ENCODE measurements at places on chromosomes 7 and 10.

DNA sequence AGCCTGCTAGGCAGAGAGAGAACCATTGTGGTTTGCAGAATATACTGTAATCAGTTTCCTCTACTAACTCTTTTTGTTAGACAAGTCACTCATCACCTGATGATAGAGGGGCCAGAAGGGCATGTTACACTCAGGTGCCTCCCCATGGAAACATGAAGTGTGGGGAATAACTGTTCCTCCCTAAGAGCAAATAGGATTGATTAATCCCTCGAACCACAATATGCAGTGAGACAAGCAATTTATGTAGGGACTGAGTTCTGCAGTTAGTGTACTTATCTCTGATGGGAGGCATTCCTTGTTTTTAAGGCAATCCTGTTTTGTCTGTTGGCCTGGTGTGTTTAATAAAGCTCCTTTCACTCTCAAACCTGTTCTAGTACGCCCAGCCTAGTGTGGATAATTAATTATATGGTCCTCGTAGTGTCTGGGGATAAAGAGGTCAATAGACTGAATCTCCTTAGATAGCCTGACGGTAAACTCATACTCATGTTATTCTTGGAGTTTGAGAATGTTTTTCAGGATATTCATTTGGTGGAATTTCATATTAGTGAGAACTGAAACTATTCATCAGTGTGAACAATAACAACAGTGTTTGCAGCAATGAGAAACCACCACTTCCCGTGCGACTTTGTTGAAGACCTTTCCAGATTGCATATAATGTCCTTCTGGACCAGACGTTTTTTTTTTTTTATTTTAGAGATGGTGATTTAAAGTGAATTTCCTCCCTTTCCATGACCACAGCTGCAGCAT lies 344.8 kb upstream of the FZD8 start:
- DNase-seq, result no peak

DNA sequence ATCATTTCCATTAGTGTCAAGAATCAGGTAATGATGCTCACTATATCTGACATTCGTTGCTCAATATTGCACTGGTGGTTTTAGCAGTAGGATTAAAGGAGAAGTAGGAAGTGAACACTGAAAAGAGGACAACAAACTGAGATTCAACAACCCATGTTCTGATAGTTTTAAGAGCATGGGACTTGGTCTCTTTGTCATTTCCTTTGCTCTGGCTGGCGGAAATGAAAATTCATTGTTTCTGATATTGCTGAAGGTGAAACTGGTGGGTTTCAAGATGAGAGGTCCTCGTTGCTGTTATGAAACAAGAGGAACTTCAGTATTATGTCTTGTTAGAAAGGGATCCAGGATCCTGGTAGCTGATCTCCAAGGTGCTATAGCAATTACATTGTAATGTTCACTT lies 129.0 kb downstream of the DNAH11 start:
- no peak for DNase-seq

- no peak for DNase-seq
These were observed 649.1 kb upstream of the SORCS1 start for GRCh38 chr10:107813451-107814162.

DNA sequence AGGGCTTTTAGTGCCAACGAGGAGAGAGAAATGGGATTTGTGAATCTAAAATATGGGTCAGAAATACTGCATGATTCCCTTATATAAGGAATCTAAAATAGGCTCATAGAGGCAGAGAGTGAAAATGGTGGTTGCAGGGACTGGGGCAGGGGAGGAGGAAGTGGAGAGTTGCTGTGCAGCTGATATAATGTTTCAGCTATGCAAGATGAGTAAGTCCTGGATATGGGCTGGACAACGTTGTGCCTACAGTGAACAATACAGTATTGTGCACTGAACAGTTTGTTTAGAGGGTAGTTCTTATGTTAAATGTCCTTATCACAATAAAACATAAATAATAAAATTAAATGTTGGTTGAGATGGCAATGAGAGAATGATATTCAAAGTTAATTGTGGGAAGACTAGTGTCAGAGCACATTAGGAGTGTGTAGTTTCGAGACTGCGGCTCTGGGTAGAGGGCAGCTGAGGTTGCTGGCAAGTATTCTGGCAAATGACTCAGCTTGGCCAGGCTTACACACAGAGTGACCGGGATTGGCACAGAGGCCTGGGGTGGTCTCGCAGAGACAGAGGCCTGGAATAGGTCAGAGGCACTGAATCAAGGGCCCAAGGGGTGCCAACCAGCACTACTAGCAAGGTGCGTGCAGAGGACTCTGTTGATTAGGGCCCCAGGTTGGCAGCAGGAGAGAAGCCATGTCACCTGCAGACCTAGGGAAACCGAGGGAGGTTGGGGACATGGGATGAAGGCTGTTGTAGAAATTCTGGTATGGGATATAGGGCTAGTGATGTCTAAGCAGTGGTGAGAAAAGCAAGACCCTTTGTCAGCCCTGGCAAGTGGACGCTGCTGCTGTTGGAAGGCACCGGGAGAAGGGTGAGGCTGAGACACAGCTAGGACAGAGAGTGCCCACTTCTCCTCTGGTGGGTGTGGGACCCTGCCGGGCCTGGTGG lies 2.8 kb upstream of the DEPP1 start:
- no peak for DNase-seq

GRCh38 chr10:79146611-79147130 lies 77.9 kb downstream of the ZMIZ1 start:
- no peak for DNase-seq

DNA sequence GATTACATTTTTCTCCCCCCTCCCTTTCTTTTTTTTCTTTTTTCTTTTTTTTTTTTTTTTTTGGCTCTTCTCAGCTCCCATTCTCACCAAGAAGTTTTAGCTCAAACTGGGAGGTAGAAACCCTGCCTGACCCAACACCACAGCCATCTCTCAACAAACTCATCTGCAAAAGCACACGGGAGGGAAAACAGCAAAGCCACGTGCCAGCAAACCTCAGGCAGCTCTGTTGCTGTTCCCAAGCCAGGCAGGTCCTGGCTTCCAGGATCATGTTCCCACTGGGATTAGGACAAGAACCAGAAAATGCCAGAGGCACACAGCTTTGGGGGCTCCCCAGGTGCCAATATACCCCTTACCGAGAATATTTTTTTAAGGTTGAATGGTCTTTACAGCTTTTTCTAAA lies 56.7 kb downstream of the ITIH5 start:
- DNase-seq, result no peak

- no peak for DNase-seq
These were observed 8.8 kb upstream of the PDGFA start for GRCh38 chr7:528451-528850.

DNA sequence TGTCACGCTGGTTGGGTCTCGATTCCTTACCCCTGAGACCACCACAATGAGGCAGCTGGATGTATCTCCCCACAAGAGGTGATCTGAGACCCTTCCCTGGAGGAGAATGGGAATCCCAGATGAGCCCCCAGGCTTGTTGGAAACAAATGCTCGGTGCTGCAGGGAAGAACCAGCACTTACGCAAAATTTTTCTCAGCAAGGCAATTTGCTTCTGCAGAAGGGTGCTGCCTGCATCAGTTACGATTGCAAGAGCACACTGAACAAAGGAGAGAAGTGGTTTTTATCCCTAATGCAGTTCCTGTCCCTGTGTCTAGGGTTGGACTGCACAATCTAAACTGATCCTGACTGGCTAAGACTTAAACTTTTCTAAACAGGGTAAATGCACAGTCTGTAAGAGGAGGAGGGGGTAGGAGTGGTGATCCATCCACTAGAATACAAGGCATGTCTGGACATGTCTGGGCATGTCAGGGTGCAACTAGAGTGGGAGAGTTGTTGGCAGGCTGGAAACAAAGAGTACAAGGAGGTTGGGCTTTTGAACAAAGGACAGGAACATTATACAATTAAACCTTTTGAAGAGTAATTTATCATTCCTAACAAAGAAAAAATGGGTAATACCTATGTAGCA lies 114.9 kb upstream of the FAM3C start:
- no peak for DNase-seq

DNA sequence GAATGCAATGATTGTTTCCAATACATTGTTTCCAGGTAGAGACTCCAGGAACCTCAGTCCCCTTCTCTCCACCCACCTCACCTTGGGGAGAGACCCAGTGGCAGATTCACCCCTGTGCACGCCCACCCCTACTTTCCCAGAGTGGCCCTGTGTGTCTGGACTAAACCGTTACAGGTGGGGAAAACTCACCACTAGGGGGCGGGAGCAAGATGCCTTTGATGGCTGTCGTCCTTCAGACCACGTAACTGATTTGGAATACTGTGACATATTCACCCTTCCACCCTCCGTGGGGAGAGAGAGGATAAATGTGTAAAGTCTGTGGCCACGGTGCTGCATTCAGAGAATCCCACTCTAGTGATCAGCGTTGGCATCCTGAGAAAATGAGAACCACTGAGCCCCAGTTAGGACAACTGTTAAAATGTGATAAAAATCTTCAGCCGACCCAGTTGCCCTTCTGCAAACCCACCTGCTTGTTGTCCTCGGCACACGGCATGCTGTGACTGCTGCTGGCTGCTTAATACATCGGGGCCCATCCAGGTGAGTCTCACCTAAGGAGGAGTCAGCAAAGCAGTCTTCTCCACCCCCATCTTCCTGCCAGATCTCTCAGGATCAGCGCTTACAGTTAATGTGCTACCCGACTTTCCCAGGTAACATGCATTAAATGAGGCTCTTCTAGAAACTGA lies 41.5 kb upstream of the NMT2 start:
- peak; percentile 62 for DNase-seq

GRCh38 chr7:112416127-112416526 lies 34.1 kb upstream of the IFRD1 start:
- DNase-seq, result no peak

DNA sequence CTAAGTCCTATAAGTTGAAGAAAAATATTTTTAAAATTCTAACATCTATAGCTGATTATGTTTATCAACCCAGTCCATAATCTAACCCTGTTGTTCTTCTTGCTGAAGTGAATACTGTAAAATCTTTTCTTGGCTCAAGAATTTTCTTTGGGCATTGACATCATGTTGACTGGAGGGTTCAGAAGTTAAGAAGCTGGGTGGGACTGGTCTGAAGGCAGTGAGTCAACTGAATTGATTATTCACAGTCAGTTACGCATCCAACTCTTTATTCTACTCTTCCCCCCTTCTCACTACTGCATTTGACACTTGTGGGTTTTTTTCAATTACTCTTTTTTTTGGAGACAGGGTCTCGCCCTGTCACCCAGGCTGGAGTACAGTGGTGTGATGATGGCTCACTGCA lies 31.0 kb downstream of the DENND2A start:
- DNase-seq, result no peak

GRCh38 chr7:107810626-107811025 lies 7.6 kb upstream of the SLC26A3 start:
- DNase-seq, result no peak

- no peak for DNase-seq
These were observed 175.1 kb downstream of the NEURL1 start for GRCh38 chr10:103668351-103669242.

DNA sequence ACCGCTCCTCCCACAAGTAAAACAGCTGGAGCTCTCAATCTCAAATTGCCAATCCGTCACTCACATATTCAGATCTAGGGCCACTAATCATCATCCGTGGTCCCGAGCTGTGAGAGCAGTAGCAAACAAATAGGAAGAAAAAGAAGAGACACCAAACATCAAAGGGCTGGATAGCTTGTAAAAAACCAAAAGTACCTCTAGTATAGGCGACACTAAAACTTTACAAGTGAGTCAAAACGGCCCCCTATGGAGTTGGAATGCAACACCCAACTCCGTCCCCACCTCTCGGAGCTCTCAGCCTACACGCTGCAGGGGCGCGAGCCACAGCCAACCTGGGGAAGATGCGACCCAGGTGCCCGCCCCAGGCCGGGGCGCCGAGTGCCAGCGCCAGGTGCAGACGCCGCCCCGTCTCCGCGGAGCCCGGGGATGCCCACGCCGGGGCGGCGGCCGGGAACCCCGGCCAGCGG lies 581 bp downstream of the FAM3C start:
- no peak for DNase-seq

- no peak for DNase-seq
These were observed 89.1 kb downstream of the SEMA3E start for GRCh38 chr7:83559887-83560286.

DNA sequence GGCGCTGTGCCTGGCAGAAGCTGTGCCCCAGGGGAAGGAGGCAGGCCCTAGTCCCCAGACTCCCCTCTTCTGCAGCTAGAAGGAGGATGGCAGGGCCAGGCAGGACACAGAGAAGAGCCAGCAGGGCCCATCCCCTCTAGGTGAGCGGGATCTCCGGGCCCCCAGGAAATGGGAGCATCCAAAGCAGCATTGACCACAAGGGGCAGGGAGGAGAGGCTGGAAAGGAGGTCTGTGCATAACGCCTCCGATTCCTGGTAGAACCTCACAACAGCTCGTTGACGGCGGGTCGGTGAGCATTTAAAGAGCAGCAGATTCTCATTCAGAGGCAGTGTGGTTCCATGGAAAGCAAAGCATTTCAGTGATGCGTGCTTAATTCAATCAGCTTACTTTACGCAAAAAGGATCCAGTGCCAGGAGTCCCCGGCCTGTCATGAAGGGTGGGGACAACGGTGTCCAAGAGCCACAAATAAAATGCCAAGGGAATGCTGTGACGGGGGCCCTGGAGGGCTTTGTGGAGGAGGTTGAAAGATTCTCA lies 41.0 kb downstream of the CLRN3 start:
- DNase-seq, result no peak

DNA sequence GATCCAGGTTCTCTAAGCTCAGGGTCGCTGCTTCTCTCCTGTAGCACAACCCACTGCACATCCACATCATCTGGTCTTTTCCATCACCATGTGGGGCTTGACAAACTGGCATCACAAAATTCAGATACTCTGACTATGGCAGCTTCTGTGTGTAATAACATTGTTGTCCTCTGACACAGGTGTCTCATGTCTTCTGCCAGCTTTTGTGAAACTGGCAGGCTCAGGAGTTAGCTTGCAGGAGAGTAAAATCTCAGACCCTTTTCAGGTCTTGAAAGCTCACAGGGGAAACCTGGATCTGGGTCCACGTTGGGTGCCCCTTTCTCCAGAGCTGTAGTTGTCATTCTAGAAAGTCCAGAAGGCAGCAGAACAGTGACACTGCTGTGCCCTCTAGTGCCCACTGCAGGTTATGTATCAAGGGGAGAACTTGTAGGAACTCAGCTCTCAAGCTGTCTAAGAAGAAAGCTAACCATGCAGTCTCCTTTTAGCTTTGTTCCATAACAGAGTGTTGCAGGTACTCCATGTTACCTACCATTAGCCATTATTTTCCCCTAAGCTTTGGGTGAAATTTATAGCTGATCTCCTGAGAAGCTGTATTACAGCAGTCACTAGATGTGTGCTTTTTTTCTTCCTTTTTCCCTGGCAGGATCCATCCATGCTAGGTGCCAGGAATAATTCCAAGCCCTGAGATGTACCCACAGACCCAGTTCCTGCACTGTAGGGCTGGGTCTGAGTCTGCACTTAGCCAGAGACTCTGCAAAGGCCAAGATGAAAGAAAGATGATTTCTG lies 102.7 kb downstream of the ZNF248 start:
- no peak for DNase-seq
